ENCODE measurements at places on chromosomes 6 and 20.

DNA sequence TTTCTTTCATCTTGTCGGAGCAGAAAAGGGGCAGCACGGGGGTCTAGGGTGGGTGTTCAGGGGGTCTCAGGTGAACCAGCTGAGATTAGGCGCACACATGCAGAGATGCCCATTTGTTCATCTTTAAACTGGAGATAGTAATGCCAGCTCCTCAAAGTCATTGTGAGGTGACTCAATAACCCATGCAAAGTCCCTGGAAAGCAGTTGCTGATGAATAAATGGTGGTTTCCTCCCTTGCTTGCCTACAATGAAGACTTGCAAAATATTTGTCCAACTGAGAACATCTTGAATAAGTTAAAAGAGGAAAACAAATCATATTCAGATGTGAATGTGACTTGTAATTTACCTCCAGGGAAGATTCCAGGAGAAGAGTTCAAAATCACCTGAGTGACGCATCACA, 206.9 kb downstream of the LY86 start:
- no peak for DNase-seq

DNA sequence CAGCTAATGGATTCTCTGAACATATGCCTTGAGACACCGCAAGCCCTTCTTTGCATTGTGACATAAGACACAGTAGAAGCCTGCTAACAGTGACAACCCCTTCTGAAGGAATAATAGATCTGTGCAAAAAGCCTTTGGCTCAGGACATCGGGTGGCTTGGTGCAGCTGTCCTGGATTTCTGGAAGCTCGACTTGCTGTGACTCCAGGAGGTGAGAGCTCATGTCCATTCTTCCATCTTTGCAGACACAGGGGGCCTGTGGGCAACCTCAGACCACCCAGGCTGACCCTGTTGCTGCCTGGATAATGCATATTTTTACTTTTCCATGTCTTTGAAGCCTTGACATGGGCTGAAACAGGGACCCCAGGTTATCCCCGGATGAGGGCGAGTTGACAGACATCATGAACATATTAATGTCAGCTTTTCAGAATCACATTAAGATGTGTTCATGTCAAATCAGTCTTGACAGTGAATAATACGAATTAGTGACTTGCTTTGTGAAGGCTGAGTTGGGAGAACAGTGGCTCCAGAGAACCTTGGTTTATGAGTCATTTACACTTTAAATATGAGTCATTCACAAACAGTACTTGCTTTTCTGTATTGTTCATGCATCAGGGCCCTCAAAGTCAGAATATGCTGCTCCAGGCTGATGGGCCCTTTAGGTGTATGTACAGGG, 66.8 kb upstream of the IYD start:
- peak; percentile 64 for DNase-seq

DNA sequence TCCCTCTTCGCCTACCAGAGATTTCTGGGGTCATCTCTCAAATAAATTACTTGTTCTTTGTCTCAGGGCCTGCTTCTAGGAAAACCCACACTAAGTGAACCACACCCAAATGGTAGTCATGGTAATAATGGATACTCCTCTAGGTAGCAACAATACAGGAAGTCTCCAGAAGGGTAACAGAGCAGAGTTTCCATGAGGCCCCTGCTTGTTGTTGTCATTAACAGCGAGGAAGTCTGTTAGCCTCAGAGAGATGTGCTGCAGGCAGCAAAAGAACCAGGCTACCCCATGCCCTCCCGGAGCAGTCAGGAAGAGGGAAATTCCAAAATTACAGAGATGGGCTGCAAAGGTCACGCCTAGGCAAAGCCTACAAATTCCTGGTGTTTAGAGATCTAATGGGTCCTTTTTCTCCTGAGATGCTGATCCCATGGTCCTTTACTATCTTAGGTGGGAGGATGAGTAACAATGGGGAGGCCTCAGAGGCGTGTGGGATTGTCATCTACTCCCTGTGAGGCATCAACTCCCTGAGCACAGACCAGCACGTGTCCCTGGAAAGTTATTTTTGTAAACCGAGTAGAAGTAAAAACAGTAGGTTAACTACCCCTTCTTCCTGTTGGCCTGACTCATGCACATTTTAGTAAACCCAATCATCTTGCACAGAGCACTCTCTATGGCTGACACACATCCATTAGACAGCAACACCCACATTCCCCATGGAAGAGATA, 10.1 kb downstream of the ISM1 start:
- DNase-seq, result no peak

- DNase-seq, result peak; percentile 72
Measured at GRCh38 chr6:106444777-106445507, 84.4 kb downstream of the CRYBG1 start.

GRCh38 chr20:4607287-4607713, 114.4 kb upstream of the PRND start:
- peak; percentile 62 for DNase-seq

DNA sequence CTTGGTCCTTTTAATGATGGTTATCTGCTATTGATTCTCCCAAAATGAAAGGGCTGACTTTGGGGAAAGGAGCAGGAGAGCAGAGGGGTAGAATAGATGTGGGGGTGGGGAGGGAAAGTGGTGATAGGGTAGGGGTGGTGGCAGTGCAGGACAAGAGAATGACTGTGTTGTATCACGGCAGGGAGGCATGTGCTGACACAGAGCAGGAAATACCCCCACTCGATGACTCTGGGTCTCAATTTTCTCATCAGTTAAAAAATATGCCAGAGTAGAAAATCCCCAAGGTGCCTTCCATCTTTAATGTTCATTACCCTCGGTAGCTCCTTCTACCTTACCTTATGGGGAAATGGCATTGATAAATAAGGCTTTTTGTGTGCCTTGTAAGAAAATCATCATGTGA, 79.0 kb upstream of the ATXN1 start:
- DNase-seq, result peak; percentile 26

- no peak for DNase-seq
Measured at GRCh38 chr6:33671744-33672072, 39.8 kb downstream of the UQCC2 start.

DNA sequence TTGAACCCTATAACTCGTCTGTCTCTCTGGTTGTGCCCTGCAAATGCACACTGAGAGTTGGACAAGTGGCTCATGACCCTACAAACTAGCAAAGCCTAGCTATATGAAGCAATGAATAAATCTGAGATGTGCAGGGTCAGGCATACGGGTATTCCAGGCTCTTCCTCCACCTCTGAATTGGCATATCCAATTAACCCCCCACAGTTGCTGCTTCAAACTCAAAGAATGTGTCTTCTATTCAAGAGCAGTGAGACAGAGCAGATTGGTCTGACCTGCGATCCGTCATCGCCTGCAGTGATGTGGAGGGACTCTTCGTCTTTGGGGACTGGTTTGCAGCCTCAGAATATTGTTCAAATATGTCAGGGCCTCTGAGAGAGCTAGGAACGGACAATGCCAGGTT, 59.8 kb downstream of the LAMP5 start:
- no peak for DNase-seq

DNA sequence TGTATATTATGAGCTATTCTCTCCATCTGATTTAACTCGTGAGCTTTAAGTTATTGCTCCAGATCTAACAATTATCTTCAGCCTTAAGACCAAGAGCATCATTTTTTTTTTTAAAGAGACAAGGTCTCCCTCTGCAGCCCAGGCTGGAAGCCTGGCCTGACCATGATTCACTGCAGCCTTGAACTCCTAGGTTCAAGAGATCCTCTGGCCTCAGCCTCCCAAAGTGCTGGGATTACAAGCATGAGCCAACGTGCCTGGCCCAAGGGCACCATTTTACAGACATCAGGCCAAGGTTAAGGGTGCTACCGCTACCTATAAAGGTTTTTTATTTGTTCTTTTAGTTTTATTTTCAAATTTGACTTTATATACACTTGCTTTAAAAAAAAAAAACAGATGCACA, 2.3 kb downstream of the SUPT3H start:
- DNase-seq, result no peak

GRCh38 chr6:28943223-28943556, 19.4 kb upstream of the TRIM27 start:
- no peak for DNase-seq

DNA sequence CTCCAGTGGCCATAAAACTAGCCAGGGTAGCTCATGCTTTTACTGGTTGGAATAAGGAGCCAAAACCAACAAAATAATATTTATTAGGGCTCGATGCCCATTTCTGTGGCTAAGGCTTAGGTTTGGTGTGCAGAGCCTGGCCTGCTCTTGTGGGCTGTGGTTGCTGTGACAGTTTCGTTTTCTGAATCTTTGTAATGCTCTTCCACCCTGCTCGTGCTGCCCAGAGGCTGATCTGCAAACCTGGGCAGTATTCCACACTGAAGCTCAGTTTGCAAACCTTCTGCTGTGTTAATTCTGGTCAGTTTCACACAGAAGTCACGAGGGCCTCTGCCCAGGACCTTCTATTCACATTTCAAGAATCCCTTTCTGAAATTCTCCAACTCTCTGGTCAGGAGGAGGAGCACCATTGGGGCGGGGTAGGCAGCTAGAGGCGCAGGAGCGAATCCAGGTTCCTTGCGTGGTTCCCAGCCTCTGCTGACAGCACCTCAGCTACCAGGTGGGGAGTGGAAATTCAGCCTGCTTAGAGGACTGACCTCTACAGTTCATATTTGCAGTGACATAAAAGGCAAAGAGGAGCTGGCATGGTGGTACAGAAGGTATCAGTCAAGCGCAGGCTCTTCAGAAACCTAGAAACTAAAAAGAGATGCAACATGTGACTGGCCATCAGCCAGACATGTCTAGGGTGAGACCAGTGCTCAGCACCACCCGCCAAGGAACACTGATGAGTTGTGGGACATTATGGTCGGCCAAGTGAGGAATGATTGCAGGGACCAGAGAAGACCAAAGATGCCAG, 14.3 kb upstream of the C20orf144 start:
- peak; percentile 76 for DNase-seq

GRCh38 chr20:1203630-1204029, 376 bp downstream of the C20orf202 start:
- no peak for DNase-seq

DNA sequence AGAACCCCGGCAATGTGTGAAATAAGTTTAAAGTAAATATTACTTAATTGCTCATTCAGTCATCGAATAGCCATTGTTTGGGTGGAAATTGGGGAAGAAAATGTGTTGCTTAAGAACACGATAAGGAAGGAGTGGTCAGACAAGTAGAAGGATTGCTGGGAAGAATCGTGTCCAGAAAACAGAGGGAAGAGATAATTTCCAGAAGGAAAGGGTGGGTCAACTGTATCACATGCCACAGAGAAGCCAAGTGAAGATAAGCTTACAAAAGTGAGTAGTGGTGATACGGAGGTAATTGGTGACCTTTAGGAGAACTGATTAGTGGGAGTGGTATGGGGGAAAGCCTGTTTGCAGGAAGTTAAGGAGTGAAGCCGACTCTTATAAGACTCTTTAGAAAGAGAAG, 306.2 kb downstream of the SOX4 start:
- DNase-seq, result no peak

DNA sequence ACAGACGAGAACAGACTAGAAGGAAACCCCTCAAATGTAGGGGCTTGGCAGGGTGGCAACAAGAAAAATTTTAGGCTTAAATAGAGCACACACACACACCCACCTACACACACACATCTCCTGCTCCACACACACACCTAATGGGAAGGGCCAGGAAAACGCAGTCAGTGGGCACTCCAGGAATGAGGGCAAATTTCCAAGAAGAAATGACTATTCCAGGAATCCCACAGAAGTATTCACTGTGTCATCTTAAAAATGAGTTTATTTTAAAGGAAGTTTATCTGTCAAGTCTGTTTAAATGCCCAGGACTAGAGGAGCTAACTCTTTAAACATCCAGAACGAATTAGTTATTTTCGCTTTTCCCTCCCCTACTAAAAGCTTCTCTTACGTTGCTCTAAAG, 13.0 kb downstream of the ALDH8A1 start:
- DNase-seq, result no peak

GRCh38 chr6:158143700-158144099, 24.4 kb downstream of the SERAC1 start:
- peak; percentile 19 for DNase-seq

- peak; percentile 11 for DNase-seq
Measured at GRCh38 chr6:56370561-56371211, 123.3 kb upstream of the COL21A1 start.
